Activated CD8-positive, alpha-beta memory T cell treated with anti-CD3 and anti-CD28 coated beads for 1 hour (primary cell): ENCODE measurements at places on chromosomes 11 and 22.

- DNase-seq: no peak
Observed at GRCh38 chr22:33889748-33890147, 30.5 kb downstream of the LARGE1 start.

DNA sequence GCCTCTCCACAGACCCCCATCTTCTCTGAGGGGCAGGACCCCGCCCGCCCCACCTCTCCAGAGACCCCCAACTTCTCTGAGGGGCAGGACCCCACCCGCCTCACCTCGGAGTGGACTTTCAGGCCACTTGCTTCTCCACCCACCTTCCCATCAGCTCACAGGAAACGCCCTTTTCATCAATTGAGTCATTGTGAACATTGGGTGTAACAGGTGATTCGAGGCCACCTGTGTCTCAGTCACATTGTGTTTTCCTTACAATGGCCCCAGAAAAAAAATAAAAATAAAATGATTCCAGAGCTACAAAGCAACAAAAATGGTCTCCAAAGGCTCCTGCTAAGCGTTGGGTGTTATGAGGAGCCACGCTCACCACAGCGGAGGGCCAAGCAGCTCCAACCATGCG lies 36.0 kb downstream of the BRD1 start:
- DNase-seq: no peak

DNA sequence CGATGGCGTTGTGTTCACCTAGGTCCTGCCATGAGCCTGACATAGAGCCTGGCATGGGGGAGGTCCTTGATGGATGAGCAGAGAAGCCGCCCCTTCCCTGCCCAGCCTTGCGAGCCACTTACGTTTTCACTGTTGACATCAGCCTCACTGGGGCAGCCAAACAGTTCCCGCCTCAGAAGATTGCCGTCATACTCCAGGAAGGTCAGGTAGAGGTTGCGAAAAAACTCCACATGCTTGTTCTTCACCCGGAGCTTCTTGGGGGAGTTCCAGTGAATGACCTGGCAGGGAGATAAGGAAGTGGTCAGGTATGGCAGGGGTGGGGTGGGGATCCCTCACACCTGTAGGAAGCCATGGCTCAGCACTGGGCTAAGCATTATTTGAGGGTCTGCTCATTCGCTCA lies 279.3 kb upstream of the SYN3 start:
- DNase-seq: no peak

- DNase-seq: no peak
Observed at GRCh38 chr11:17642980-17643379, 76.4 kb upstream of the MYOD1 start.

DNA sequence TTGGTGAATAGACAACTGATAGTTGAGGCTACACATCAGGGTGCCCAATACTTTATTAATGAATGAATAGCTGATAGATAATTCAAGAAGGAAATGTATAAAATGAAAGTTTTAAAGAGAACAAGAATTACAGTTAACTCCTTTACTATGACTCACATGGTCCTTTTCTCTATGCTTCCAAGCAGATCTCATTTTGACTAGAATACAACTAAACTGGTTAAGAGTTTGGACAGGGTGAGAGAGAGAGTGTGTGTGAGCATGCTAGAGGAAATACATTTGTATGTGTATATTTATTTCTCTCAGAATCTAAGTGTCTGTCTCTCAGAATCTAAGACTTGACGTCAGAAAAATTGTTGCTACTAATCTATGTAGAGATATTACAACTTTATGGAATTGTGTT lies 66.7 kb downstream of the SIK2 start:
- no peak for DNase-seq

- no peak for DNase-seq
Observed at GRCh38 chr11:706439-706956, 467 bp downstream of the EPS8L2 start.

- no peak for DNase-seq
Observed at GRCh38 chr22:35590634-35591295, 26.4 kb downstream of the MB start.

GRCh38 chr22:48886604-48887393 lies 940.9 kb downstream of the BRD1 start:
- no peak for DNase-seq

- no peak for DNase-seq
Observed at GRCh38 chr22:28017859-28018258, 98.8 kb upstream of the PITPNB start.

DNA sequence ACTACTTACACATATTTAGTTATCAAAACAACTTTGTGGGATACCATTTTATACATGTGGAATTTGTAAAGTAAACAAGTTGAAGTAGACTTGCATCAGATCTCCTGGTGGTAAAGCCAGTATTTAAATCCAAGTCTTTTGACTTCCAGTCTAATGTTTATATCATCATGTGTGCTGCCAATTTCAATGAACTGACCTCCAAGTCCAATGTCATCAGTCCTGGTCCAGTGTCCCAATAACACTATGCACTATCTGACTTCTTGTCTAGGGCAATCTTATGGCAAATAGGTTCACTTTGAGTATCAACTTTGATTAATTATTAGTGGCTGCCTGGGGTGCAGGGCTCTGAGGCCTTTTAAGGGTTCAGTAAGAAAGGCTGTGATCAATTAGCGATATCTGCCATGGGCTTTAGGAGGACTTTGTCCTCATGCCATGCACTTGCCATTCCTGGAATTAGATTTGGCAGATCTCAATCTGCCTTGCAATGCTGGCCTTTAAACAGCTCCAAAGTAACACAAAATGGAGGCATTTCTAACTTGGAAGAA lies 9.6 kb upstream of the PTS start:
- no peak for DNase-seq

- no peak for DNase-seq
Observed at GRCh38 chr11:110089617-110090282, 3.4 kb upstream of the ZC3H12C start.

DNA sequence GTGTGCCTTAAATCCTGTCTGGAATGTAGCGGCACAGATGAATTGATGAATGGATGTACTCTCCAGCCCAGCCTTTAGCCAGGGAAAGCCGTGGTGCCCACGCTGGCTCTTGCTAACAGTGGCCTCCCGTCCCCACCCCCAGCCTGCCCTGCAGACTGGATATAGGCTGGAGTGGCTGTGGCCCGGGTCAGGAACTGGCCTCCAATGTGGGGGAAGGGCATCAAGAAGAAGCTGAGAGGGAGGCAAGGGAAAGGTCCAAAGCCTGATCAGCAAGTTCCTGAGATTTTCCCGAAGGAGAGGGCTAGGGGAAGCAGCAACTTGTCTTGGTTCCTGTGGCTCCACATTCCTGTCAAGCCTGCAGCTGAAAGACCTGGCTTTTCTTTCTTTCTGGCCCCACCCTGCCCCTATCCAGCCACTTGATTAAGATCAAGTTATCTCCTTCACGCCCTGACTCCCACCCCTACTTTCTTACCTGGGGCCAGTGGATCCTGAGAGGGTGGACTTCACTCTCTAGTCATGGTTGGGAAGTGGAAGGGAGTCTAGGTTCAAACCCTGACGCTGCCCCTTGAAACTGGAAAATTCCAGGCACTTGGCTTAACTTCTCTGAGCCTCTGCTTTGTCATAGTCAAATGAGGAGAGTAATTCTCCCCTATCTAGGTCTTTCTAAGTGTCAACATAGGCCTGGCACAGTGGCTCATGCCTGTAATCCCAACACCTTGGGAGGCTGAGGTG lies 11.0 kb upstream of the MICALL1 start:
- DNase-seq: no peak

DNA sequence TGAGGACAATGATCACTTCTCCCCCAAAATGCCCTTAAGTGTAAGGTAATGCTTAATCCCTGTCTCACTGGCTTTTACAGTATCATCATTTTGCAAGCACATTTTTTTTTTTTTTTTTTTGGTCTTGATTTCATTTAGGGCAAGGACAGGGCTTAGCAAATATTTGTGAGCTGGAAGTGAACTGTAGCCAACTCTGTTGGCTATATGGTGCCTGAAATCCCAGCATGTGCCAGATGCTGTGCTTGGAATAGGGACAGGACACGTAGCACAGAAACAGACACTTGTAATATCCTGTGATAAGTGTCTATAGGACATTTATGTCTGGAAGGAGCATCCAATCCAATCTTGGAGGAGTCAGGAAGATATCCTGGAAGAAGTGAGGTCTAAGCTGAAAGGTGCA lies 198.3 kb downstream of the NAV2 start:
- DNase-seq: no peak

GRCh38 chr11:99893811-99894210 lies 793.3 kb upstream of the ARHGAP42 start:
- no peak for DNase-seq

DNA sequence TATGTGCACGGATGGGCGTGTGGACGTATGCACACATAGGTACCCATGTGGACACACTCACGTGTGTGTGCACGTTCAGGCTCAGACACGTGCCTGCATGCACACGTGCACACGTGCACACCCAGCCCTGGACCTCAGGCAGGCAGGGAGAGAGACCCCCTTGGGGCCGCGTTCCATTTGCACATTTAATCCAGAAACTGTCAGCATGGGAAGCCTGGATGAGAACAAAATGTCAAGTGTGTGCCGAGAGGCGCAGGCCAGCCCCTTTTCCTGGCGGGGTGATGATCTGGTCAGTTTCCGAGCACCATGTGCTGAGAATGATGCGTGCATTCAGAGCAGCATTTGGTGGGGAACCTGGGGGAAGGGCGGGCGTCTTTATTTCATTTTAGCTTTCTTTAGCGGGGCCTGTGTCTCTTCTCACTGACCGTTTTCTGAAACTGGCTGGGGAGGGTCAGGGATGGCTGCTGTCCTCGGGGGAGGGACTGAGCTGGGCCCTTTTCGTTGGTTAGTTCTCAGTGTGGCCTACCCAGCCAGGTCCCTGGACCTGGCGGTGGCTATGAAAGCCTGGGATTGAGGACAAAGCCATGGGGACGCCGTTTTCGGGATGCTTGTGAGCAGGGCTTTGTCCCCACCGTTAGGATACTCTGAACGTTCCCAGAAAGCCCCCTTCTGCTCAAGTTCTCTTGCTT lies 96.3 kb downstream of the KCNQ1 start:
- no peak for DNase-seq
